Muscle of back (tissue), 13 donors: ENCODE measurements at places on chromosomes 2 and 18. TPM values are rescaled to one million over a fixed set of nuclear protein-coding genes. Genes with fewer than 3 reads are reported as not detected.

MAP2 gene
- polyA plus RNA-seq: 13.7 TPM

- DNase-seq: peak; percentile 46
These were observed 47.4 kb downstream of the MGAT5 start for GRCh38 chr2:134301099-134301927.

GRCh38 chr2:96870626-96871255 is 861 bp upstream of the SEMA4C start:
- no peak for DNase-seq

GRCh38 chr2:206098471-206098870 is 12.5 kb upstream of the INO80D start:
- DNase-seq: no peak

- no peak for DNase-seq
These were observed 204.2 kb downstream of the GBX2 start for GRCh38 chr2:235963853-235964577.

- peak; percentile 83 for DNase-seq
These were observed 11.3 kb upstream of the CIB4 start for GRCh38 chr2:26652361-26653041.

SCN7A gene
- polyA plus RNA-seq: 56.1 TPM

- peak; percentile 57 for DNase-seq
These were observed at the start of gene PLA2R1 for GRCh38 chr2:160062292-160063005. Gene PLA2R1, minus strand, starts transcription at chr2:160062615. Its CDS starts 212 bp downstream, at chr2:160062403.

- no peak for DNase-seq
These were observed 115.6 kb upstream of the CYP1B1 start for GRCh38 chr2:38191516-38191915.

DNA sequence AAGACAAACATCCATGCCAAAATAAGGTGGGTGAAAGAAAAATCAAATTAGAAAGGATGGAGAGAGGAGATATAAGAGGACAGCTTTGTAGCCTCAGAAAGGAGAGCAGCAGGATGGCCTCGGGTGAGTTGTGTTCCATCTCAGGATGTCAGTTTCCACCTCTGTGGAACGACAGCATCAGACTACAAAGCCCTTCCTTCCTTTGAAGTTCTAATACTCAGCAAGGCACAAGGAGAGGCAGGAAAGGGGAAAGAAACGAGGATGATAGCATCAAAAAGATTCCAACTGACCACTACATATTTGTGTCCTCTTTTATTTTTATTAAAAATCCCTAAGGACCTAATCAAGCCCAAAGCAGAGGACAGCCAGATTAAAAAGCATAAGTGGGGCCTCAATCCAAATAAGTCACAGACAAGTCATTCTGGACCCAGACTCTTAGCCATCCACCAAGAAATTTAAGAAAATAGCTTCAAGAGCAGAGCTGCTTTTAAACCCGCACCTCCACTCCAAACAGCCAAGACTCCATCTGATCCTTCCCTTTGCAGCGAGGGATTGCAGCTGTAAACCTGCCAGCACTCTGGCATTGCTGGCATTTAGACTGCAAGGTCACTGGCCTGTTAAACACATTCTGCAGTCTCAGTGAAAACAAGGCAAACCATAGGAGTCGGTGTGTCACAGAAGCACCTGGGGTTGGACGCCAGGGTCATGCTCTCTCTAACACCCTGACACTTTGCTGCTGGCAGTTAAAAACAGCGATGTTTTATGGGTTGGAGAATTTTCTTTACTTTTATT is 314.5 kb upstream of the CHAC2 start:
- DNase-seq: peak; percentile 20

- no peak for DNase-seq
These were observed 2.3 kb downstream of the KIF1A start for GRCh38 chr2:240817496-240818292.

- no peak for DNase-seq
These were observed 61.1 kb downstream of the CABLES1 start for GRCh38 chr18:23196119-23197007.

- DNase-seq: no peak
These were observed 310.3 kb downstream of the GULP1 start for GRCh38 chr2:188601927-188602326.

GRCh38 chr2:42996528-42996927 is 204.1 kb upstream of the HAAO start:
- DNase-seq: no peak

- no peak for DNase-seq
These were observed 861.6 kb upstream of the CELF4 start for GRCh38 chr18:38427234-38427633.

DNA sequence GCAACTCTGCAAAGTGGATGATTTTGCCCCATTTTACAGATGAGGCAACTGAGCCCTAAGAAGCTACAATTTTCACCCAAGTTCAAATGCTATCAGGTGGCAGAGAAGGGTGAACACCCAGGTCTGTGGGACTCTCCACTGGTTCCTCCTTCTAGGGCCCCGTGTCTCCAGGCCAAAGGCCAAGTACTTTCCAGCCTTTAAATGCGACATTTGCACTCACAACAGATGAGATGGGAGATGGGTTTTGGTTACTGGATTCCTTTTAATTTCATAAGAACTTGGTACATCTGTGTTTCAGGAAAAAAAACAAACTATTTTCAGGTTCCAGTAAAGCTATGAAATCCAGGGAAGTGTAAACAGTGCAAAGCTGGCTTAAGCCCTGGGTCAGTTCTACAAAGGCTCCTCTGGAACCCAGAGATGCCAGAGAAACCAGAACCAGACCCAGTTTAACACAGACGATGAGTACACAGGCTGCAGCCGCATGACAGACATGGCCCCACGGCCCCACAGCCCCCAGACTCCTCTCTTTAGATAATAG is 361.7 kb downstream of the ANAPC1 start:
- DNase-seq: no peak

CYS1 gene
- polyA plus RNA-seq: 11.5 TPM

SERPINB11 gene
- polyA plus RNA-seq: not detected

DNA sequence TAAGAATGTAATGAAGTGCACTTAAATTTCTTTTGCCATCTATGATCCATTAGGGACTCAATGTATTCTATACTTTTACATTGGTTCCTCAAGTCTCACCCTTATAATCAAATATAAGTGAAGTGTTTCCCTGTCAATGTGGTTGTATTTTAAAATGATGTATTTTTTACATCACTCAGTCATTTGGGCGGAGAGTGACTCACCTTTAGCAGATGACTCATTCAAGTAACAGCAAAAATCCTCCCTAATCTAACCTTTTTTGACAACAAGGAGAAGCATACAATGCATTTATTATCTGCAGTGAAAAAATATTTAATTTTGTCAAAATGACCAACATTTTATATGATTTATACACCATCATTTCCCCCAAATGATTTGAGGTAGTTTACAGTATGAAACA is 94.4 kb downstream of the FANCL start:
- DNase-seq: no peak

CD28 gene
- polyA plus RNA-seq: 3.4 TPM

DNA sequence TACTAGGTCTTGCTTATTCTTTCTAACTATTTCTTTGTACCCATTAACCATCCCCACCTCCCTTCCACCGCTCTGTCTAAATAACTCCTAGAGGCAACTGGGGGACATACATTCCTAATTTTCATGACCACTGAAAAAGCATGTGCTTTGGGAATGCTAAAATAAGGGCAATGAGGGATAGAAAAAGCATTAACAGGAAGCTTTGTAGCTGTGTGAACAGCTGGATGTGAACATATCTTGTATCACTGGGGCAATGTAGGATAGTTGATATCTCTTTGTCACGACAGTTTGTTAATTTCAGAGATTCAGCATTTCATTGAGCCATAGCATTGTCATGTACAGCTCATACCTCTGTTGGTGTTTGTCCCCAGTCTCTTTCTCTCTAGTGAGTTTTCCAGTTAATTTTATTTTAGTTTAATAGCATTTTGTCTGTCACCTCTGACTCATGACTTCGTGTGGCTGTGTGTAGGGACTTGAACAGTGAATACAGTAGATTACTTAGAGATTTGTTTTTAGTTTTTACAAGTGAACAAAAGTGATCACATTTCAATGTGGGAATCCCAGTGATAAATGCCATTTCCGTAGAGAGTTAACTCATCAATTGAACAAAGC is 230.3 kb upstream of the NRP2 start:
- DNase-seq: no peak
